ENCODE measurements at places on chromosomes 2 and 18.

- no peak for DNase-seq
Measured at GRCh38 chr2:148258124-148258523, 237.2 kb downstream of the MBD5 start.

GRCh38 chr2:171553858-171554257 is 31.6 kb downstream of the CYBRD1 start:
- no peak for DNase-seq

DNA sequence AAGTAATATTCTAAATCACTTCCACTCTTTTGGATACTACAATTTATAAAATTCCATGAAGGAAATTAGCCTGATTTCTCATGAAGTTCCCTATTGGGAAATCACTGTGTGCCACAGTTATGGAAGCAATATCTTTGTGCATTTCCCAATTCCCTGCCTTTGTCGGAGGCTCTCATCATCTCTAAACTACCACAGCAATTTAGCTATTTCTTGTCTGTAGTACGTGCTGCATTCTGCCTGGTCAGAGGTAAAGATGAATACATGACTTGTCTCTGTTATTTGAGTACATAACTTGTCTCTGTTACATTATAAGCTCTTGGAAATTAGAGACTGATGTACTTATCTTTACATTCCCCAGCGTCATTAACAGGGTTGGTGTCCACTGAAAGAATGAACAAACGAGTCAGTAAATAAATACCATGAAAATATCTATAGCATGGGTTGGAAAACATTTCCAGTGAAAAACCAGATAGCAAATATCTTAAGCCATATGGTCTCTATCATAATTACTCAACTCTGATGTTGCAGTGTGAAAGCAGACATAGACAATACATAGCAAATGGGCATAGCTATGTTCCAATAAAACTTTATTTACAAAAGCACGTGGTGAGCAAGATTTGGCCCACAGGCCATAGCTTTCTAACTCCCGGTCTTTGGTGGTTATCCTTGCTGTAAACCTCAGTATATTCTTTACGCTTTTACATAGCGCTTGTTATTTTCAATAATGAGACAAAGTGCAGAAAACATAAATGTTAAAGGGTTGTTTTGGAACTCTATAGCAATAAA is 78.8 kb downstream of the BCL2 start:
- DNase-seq: no peak

GRCh38 chr2:159399716-159400415 is 113.4 kb upstream of the WDSUB1 start:
- peak; percentile 49 for DNase-seq

DNA sequence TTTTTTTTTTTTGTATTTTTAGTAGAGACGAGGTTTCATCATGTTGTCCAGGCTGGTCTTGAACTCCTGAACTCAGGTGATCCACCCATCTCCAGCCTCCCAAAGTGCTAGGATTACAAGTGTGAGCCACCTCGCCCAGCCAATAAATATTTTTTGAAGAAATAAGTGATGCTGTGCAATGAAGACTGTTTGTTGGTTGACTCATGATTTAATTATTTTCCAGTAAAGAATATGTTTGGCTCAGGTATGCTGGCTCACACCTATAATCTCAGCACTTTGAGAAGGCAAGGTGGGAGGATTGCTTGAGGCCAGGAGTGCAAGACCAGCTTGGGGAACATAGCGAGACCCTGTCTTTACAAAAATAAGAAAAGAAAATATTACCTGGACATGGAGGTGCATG is 41.8 kb upstream of the LPIN2 start:
- DNase-seq: no peak

DNA sequence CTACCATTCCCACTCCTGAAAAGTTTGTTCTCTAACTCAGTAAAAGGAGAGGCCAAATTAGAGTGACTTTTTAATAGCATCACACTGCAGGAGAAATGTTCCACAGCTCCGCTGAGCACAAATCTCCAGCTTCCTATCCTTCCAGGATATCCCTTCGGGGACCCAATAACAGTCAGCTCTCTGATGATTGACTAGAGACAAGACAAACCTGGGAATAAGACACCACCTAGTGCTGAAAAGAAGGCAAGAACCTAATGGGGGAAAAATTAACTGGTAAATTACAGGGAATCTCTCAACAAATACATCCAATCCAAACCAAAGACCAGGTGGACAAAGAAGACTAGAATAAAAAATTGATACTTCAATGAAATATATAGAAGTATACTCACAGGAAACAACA is 977.1 kb upstream of the SOX11 start:
- DNase-seq: no peak

DNA sequence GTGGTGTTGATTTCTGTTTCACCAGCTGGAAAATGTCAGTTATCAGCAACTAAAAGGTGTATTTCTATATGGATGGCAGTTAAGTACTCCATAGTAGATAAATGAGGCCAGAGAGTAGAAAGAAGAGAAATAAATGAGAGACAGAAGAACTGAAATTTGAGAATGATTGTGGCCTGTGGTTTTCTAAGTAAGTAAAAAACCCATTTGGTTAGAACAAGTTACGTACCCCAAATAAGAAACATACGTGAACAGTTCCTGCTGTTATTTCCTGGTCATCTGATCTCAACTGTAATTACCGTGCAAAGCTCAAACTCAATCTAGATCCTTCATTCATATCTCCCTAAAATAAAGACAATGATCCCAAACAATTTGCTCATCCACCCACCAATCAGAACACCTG is 181.3 kb downstream of the PID1 start:
- DNase-seq: no peak

DNA sequence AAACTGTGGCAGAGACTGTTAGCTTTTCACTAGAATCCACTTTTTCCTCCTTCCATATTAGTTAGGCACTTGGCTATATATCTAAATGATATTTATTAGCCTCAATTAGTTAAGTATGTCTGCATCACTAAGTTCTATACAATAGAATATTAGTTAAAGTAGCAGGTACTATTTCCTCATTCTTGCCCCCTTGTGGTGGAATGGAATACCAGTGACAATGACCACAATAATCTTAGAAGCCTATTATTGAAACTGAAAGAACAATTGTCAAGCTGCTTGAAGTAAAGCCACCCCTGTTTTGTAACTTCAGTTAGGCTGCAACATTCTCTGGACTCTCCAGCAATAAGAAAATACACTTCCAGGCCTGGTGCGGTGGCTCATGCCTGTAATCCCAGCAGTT is 476.3 kb upstream of the VWC2L start:
- DNase-seq: peak; percentile 2

- no peak for DNase-seq
Measured at GRCh38 chr2:224136396-224136795, 97.3 kb upstream of the SERPINE2 start.

DNA sequence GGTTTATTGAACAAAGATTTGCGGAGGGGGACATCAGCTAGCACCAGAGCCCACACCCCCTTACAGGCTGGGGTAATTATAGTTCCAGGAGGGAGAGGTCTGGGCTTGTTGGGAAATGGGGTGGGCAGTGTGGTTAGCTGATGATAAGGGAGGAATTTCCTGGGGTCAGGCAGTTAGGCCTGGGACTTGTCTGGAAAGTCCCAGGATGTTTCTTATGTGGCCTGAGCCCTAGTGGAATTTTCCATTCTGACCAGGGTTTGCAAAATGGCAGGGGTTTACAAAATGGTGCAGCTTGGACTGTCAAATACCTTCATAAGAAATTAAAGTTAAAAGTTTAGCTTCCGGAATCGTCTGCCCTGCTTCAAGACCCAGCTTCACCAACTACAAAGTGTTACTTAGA is 199.1 kb downstream of the FBXO15 start:
- peak; percentile 80 for DNase-seq

- DNase-seq: no peak
Measured at GRCh38 chr18:68283834-68284233, 431.1 kb downstream of the TMX3 start.

DNA sequence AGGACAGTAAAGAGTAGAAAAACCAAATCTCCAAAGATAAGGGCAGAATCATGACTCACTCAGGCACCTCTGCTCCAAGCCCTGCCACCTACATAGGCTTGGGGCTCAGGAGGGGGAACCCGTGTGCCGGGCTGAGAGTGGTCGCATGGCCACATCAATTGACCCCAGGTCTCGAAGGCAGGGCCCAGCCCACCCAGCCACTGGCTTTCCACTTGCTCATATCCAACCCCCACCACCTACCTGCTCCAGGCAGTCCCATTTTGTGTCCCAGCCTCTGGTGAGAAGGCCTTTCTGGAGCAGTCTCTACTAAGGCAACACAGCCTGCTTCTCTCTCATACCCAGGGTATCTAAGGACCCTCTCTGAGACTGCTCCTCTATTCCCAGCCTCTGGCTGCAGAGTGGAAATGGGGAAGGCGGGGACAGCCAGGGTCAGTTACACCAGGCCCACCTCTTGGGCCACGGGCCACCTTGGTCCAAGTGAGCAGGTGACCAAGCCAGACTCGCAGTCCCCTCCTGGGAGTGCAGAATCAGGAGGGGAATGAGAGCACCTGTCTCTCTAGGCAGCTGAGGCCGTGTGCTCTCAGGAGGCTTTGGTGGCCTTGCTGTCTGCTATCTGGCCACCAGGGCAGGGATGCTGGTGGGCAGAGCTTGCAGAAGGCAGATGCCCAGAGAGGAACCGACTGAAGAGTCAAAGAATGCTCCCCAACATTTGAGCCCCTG is 20.8 kb downstream of the TFCP2L1 start:
- DNase-seq: no peak

- peak; percentile 93 for DNase-seq
Measured at GRCh38 chr2:195543902-195544894, 112.8 kb upstream of the SLC39A10 start.

Measured in IMR-90 (cell line).